ENCODE measurements at places on chromosomes 11 and 22.

DNA sequence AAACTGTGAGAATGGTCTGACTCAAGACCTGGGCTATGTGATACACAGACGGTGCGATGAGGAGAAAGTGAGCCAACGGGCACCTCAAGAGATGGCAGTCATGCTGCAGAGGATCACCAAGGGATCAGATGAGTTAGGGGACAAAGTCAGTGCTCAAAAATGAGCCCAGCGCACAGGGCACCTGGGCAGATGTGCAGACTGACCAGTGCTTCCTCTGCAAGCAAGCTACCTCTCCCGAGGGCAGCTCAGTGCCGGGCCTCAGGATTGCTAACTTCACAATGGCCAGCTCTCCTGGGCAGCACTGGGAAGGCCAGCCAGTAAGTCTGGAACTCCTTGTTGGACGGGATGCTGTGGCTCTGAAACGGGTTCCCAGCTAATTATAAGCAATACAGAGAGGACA, 15.3 kb downstream of the HDHD5 start:
- no peak overlapping the region for H3K4me3 ChIP-seq
- H3K36me3 ChIP-seq: no peaks in the 10 kb centered on the region
- no peaks in the 10 kb centered on the region for H3K27me3 ChIP-seq
- no peak overlapping the region for H3K27ac ChIP-seq

GRCh38 chr11:117929916-117930570, 841 bp upstream of the TMPRSS13 start:
- H3K4me1 ChIP-seq: no peaks in the 10 kb centered on the region
- no peak overlapping the region for H3K4me3 ChIP-seq
- no peaks in the 10 kb centered on the region for H3K36me3 ChIP-seq
- no peak for DNase-seq
- no peak overlapping the region for H3K27ac ChIP-seq

DNA sequence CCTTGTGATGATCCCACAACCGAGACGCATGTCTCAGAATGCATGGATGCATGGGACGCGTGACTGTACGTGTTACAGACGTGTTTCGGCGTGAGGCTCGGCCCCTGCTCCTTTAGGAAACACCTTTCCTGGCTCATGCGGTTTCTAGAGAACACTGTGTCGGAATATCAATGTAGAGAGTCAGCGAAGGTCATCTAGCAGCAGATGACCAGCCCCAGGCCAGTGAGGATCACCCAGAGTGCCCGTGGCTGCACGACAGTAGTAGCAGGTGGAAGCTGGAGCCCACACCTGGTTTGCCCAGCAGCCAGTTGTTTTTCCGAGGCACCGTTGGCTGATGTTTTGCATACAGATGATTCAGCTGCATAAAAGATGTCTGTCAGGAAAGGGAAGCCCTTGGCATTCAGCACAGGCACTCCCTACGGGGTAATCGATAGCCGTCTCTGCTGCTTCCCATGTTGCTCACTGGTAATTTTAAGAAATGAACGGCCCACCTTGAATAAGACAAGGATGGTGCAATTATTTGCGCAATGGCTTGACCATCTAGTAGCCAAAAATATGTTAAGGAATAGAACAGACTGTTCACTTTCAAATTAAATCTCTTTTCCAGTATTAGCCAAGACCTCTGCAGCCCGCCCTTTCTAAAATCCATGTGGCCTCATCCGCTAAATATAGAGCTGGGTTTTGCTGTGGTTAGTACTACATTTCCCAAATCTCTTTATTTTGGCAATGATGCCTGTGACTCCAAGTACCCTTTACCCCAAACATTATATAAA, 1.1 kb upstream of the CLTCL1 start:
- peaks cover 35% of the 10 kb centered on the region for H3K4me1 ChIP-seq
- peak overlapping the region; percentile 63 for H3K4me3 ChIP-seq
- DNase-seq: no peak

DNA sequence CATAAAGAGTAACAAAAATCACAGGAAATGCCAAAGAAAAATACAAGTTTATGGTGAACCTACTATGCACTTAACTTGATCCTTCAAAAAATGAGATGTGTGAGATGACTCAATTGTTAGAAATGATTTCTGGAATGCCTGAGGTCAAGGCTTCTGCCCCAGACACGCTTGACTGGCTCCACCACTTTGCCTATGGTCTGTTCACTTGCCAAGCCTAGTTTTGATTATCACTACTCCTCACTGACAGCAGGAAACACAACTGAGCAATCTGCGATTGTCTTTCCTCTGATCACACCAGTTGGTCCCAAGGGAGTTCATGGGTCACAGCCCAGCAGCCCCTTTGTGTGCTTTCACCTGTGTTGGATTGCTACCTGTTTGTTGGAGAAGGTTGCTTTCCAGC, 20.6 kb upstream of the PRDM10 start:
- H3K27me3 ChIP-seq: no peaks in the 10 kb centered on the region
- H3K4me3 ChIP-seq: no peak overlapping the region
- no peaks in the 10 kb centered on the region for H3K36me3 ChIP-seq
- DNase-seq: peak; percentile 71

- DNase-seq: no peak
- no peaks in the 10 kb centered on the region for H3K36me3 ChIP-seq
- no peaks in the 10 kb centered on the region for H3K4me1 ChIP-seq
- H3K4me3 ChIP-seq: no peak overlapping the region
Observed at GRCh38 chr22:36586271-36586670, 57.3 kb upstream of the EIF3D start.

- no peak overlapping the region for H3K27ac ChIP-seq
- no peak overlapping the region for H3K4me3 ChIP-seq
- no peak for DNase-seq
- H3K27me3 ChIP-seq: no peaks in the 10 kb centered on the region
- H3K4me1 ChIP-seq: no peaks in the 10 kb centered on the region
Observed at GRCh38 chr22:25525376-25525775, 39.1 kb upstream of the GRK3 start.

DNA sequence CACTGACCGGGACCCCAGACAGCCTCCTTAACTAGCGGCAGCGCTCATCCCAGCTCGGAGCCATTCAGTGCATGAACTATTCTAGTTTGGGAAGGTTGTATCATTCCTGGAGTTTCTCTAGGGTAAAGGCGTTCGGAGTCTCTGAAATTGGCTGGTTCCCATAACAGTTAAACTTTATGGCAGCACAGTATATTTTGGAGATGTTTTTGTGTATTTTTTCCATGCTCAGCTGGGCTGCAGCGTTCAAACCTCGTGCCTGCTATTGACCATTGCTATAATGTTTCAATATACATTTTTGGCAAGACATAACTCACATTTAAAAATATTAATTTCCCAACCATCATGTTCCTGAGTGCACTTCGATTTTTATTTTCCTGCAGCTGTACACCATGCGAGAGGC, 169.7 kb downstream of the ST3GAL4 start:
- H3K27me3 ChIP-seq: peaks cover 52% of the 10 kb centered on the region
- H3K4me3 ChIP-seq: no peak overlapping the region
- no peaks in the 10 kb centered on the region for H3K4me1 ChIP-seq
- no peak for DNase-seq

DNA sequence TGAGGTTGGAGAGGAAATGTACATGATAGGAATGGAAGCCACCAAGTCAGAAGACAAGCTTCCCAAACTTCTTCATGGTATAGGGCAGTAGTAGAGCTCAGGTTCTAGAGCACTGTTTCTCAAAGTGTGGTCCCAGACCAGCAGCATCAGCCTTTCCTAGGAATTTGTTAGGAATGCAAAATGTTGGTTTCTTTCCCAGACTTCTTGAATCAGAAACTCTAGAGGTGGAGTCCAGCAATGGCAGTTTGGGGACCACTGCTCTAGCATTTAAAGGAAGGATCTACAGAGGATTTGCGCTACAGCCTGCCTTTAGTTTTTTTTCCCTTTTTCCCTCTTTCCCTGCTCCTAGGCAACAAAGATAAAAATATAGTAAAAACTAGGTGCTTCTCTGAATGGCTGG, 17.0 kb upstream of the MMP12 start:
- H3K4me1 ChIP-seq: no peaks in the 10 kb centered on the region
- H3K27ac ChIP-seq: no peak overlapping the region
- H3K36me3 ChIP-seq: no peaks in the 10 kb centered on the region
- no peak for DNase-seq
- H3K4me3 ChIP-seq: no peak overlapping the region
- H3K27me3 ChIP-seq: no peaks in the 10 kb centered on the region

DNA sequence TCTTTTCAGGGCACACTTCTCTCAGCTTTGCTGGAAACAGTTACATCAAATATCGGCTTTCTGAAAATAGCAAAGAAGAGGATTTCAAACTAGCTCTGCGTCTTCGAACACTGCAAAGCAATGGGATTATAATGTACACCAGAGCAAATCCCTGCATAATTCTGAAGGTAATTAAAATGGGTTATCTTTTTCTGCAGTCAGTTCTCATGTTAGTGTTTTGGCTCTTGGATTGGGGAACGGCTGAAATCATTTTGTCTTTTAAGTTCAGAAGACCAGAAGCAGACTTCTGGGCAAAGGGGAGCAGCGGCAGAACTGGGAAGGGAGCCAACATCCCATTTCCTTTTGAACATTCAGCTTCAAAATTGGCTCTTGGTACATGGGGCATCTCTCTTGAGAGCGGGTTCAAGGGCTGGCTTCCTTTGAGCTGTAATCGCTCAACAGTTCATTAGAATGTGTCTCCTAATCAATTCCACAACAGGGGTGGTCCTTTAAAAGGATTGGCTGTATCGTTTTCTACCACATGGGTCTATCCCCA, 110.2 kb upstream of the MTNR1B start:
- no peak overlapping the region for H3K27ac ChIP-seq
- H3K4me1 ChIP-seq: no peaks in the 10 kb centered on the region
- no peaks in the 10 kb centered on the region for H3K27me3 ChIP-seq

GRCh38 chr11:45204761-45205160, 58.3 kb downstream of the PRDM11 start:
- no peaks in the 10 kb centered on the region for H3K4me1 ChIP-seq
- no peak overlapping the region for H3K27ac ChIP-seq
- no peak overlapping the region for H3K4me3 ChIP-seq
- H3K36me3 ChIP-seq: peaks cover 5% of the 10 kb centered on the region

DNA sequence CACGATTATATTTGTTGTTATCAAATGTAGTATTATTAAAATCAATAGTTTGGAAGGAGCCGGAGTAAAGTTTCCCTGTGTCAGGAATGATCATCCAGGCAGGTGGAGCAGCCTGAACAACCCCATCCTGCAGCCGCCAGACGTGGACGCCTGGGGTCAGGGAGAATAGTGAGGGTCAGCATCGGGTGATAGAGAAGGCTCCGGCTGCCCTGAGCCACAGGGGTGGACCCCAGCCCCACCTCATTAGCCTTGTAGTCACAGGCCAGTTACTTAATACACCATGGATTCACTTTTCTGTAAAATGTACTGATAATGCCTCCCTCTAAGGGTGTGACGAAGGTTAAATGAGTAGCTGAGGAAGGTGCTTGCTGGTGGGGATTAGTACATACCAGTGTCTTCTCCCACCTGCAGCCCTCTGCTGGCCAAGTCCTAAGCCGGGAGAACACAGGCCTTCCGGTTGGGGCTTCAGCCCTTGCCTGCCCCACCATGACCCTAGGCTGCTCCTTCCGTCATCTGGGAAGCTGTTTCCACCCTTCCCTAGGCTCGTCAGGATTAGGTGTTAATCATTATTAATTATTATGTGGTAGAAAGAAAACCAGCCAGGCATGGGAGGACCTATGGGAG, 14.9 kb downstream of the TMEM121B start:
- H3K4me3 ChIP-seq: no peak overlapping the region
- no peaks in the 10 kb centered on the region for H3K36me3 ChIP-seq
- DNase-seq: no peak
- no peaks in the 10 kb centered on the region for H3K27me3 ChIP-seq
- H3K27ac ChIP-seq: no peak overlapping the region

DNA sequence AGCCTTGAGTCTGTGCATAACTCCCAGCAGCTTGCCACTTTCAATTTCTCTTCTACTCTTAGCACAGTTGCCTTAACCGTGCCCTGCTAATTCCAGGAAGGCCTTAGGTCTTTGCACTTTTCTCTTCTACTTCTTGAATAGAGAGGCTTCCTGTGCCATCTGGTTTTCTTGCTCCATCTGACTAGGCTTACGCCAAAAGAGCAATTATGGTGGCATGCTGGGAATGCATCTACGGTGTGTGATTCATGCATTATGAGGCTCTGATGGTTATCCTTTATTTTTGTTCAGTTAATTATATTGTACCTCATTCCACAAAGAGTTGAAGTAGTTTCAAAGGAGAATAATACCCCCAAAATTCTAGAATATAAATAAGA, 29.4 kb downstream of the SIK2 start:
- no peak overlapping the region for H3K4me3 ChIP-seq
- 0 out of 3 replicates have a peak, but pooled peaks cover 4% of the 10 kb centered on the region for H3K36me3 ChIP-seq
- H3K27ac ChIP-seq: peak overlapping the region; percentile 53

DNA sequence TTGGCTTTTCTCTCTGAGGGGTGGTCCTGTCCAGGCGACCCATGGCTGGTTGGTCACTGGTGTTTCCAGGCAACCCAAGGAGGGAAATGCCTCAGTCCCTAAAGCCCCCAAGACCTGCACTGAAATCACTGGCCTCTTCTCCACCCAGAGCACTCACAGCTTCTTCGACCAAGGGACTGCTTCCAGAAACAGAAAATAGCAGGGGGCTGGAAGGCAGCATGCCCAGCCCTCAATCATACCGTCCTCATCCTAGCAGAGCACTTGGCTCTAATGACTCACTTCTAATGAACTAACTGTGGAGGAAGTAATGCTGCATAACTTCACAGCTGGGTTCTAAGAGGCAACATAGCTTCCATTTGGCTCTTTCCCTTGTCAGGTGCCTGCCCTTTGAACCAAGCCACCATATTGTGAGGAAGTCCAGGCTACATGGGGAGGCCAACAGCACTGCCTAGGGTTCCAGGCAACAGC, 27.6 kb downstream of the DKK3 start:
- DNase-seq: no peak
- peaks cover 5% of the 10 kb centered on the region for H3K27me3 ChIP-seq
- H3K4me3 ChIP-seq: no peak overlapping the region
- no peak overlapping the region for H3K27ac ChIP-seq

- no peak overlapping the region for H3K27ac ChIP-seq
- H3K36me3 ChIP-seq: no peaks in the 10 kb centered on the region
- H3K4me3 ChIP-seq: no peak overlapping the region
- no peaks in the 10 kb centered on the region for H3K4me1 ChIP-seq
Observed at GRCh38 chr11:36693139-36693843, 95.3 kb upstream of the RAG2 start.

DNA sequence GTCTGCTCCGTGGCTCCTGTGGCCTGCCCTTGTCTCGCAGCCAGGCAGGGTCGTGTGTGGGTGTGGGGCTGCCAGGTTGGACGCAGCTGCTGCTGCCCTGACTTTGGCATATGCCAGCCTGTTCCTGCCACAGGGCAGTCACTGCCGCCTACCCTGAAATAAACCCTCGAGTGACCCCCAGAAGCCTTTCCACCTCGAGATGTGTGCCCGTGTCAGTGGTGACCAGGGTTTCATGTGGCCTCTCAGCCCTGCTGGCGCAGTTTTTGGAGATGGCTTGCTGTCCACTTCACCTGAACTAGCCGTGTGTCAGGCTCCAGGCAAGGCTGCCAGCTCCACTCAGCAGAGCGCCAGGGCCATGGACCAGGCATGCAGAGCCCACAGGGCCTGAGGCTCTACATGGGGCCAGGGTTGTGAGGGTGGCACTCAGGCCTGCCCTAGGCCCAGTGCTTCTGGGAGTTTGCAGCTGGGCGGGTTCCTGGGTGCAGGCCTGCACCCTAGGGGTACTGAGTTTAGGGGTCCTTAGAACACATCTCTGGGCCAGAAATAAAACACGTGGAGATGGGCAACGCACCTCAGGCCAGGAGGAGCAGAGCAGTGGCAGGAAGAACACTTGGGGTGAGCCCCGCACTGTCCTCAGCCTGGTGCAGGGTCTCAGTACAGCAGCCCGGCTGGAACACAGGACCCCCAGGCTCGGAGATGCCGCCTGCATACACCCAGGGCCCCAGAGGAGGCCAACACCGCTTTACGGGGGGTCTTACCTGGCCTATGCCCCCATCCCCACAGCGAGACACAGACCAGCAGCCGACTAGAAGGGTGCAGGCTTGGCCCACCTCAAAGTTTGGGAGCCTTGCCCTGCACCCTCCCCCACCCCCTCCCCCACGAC, 8.8 kb upstream of the PANX2 start:
- no peaks in the 10 kb centered on the region for H3K4me1 ChIP-seq
- H3K36me3 ChIP-seq: no peaks in the 10 kb centered on the region
- no peak for DNase-seq

All from HepG2 (cell line).